AG04449 (cell line): ENCODE measurements at places on chromosomes 12 and 14.

DNA sequence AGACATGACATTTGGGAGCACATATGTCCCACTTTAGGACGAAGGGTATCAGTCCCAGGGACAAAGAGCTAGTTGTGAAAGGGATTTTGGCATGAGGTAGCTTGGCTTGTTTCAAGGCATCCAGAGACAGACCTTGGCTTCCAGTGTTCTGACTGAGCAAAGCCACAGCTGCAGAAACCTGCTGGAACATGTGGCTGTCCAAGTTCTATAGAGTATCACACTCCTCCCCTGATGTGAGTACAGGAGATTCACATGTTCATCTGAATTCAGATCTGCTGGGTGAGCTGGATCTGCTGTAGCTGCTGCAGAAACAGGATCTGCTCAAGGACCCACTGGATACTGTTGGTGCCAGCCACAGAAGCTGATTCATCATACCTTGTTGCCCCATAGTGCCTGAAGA is 10.1 kb upstream of the C14orf39 start:
- no peak for DNase-seq

DNA sequence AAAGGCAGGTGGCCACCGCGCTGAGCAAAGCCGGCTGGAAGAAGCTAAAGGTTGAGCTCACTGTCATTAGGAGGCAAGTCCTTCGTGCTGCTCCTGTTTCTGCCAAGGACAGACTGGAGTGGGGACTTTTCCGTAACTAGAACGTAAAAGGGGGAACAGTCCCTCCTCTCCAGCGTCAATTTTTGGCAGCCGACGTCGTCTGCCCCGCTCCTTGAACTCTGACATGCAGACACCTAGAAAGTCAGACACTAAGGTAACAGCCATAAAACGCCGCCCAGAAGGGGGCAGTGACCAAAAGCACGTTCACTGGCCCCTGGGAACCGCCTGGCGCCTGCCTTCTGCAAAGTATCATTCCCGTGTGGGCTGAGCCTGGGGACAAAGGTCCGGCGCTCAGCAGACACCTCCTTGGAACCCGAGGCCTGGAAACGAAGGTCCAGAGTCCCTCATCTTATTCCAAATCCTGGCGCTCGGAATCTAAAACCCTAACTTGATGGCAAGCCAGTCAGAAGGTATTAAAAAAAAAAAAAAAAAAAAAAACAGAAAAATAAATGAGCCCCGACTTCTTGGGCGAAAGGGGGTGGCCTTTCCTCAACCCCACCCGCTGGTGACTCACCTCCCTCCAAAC is 1.1 kb upstream of the LRP1 start:
- DNase-seq, result no peak

DNA sequence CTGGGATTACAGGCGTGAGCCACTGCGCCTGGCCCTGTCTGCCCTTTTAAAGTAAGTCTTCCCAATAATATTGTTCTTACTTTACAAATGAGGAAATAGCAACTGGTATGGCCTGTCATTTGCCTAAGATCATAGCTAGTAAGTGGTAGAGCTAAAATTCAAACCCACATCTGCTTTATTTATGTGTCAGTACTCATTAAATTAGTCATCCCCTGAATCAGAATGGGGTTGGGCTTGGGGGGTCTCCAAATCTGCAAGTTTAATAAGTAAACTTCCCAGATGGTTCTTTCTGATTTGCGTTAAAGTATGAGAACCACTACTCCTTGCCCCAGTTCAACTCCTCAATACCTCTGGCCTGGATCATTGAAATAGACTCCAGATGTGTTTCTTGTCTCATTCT is 96.2 kb downstream of the FAR2 start:
- DNase-seq, result no peak

DNA sequence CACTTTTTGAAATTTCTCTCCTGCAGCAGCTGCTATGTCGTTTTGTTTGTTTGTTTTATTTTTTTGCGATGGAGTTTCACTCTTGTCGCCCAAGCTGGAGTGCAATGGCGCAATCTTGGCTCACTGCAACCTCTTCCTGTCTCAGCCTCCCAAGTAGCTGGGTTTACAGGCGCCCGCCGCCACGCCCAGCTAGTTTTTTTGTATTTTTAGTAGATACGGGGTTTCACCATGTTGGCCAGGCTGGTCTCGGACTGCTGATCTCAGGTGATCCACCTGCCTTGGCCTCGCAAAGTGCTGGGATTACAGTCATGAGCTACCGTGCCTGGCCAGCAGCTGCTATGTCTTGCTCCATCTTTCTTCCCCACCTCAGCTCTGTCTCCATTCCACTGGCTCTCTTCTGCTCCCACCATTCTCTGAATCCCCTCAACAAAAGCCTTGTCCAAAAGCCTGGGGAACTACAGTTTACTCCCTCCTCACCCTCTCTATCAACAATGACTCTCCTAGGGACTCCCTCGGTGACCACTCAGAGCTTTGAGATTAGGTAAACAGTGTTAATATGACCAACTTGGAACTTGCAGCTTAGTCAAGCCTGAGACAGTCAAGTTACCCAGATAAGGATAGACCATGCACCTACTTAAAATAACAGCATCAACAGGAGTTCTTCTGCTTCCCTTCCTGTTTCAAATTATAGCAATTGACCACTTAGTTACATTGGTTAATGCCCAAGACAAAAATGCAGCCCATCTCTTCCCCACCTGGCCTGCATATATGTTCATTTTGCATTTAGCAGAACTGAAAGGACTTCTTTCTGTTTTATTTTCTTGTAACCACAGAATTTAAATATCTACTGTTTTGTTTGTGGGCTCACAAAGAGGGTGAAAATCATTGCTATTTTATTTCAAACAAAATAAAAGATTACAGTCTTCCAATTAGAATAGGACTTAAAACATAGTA is 189.0 kb upstream of the AMIGO2 start:
- no peak for DNase-seq
